ENCODE measurements at places on chromosomes 5 and 9. TPM values are rescaled to one million over a fixed set of nuclear protein-coding genes. Genes with fewer than 3 reads are reported as not detected.
A peak's percentile ranks its signal among the peaks of the same experiment; 100 is the strongest.

DNA sequence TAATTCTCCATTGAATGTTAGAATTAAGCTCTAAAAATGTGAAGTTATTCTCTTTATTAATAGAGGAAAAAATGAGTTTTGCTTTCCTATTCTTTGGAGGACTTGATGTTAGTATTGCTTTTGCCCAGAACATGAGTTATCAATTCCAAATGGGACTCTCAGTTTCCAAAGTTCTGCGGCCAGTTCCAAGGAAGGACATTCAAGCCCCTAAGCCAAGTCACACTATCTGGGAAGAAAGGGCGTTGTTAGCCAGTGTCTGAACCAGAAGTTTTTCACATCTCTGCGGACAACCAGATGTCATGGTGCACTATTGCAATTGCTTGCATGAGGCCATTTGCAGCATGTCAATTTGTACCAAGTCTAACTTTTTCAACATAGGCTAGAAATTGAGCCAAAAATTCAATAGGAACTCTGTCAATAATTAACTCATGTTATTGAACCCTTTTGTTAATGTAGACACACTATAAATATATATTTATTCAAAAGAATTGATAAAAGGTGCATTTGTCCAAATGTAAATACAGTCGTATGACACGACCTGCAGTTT is 183.3 kb upstream of the PIK3R1 start:
- no peak for DNase-seq

- DNase-seq = no peak
Observed at GRCh38 chr9:573691-574410, 267.6 kb upstream of the DMRT1 start.

GRCh38 chr5:132225165-132226032 is 2.3 kb downstream of the P4HA2 start:
- peak; percentile 95 for DNase-seq

DNA sequence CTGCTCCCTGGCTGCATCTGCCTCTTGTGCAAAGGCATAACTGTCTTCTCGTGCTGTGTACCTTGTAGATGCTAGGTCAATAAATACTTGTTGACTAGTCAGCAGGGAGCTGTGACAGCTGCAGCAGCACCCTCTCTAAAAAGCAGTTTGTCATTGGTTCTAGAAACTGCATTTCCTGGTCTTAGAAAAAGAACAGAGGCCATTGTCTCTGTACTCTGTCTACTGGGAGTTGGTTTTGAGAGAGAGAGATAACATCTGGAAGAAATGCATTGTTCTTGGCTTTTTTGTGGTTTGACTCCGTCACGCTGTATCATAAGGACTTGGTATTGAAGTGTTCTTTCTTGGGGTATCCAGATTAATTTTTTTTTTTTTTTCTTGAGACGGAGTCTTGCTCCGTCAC is 32.3 kb downstream of the SH3GLB2 start:
- DNase-seq = no peak

- no peak for DNase-seq
Observed at GRCh38 chr5:9126490-9126889, 419.4 kb downstream of the SEMA5A start.

DNA sequence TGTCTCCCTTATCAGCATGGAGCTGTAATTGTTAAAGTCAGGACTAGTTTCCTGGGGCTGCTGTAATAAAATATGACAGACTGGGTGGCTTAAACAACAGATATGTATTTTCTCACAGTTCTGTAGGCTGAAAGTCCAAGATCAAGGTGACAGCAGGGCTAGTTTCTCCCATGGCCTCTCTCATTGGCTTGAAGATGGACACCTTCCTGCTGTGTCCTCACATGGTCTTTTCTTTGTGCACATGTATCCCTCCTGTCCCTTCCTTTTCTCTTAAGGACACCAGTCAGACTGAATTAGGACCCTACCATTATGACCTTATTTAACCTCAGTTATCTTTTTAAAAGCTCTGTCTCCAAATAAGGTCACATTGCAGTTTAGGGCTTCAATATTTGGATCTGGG is 700.5 kb upstream of the MEF2C start:
- DNase-seq = no peak

DNA sequence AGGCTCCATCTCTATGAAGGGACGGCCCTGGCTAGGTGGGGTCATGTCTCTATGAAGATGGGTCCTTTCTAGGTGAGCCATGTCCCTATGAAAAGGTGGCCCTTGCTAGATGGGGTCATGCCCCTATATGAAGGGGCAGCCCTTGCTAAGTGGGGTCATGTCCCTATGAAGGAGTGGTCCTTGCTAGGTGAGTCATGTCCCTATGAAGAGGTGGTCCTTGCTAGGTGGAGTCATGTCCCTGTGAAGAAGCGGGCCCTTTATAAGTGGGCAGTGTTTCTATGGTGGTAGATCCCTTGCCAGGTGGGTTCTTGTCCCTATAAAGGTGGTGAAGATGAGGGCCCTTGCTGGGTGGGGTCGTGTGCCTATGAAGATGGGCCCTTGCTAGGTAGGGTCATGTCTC is 283.0 kb upstream of the IRX2 start:
- no peak for DNase-seq

- peak; percentile 62 for DNase-seq
Observed at GRCh38 chr5:134026521-134027287, 21.9 kb upstream of the VDAC1 start.

DNA sequence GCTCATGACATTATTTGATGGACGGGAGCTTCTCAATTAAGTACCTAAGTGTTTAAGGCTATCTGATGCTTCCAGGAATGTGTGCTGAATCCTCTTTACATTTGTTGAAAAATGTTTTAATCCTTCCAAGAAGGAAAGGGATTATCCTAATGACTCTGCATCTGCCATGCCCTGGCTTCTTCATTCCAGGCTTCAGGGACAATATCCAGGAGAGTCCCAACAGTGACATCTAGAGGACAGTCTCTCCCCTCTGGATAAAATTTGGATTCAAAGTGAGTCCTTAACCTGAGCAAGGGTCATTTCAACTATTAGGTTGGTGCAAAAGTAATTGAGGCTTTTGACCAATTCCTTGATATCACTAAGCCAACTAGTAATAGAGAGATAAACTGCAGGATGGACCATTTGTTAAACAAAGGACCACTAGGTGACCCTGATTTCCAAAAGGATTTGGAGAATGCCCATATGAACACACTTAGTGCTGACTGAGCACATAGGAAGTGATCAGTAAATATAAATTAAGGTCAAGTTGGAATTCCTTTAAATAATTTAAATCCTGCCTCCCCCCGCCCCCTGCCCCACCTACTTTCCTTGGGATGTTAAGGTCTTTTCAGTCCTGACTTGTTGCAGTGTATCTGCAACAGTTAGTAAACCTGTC is 19.1 kb downstream of the TNFSF8 start:
- DNase-seq = peak; percentile 69

DNA sequence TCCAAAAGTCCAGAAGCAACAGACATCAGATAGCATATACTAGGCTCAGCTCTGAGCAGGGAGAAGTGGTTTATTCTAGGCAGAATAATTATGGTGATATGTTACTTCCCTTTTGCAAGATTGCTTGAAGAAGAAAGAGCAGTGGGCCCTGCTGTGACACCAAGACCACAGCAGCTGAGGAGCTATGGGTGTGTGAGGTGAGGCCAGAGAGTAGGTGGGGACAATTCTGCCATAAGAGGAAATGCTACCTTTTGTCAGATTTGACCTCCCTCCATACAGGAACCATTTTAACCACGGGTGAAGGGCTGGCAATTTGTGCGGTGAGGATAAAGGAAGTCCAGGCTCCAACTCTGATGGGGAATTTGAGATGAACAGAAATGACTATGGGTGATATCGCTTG is 51.3 kb downstream of the TNFSF15 start:
- DNase-seq = no peak

- peak; percentile 29 for DNase-seq
Observed at GRCh38 chr5:140224658-140225057, 49.7 kb downstream of the CYSTM1 start.

DNA sequence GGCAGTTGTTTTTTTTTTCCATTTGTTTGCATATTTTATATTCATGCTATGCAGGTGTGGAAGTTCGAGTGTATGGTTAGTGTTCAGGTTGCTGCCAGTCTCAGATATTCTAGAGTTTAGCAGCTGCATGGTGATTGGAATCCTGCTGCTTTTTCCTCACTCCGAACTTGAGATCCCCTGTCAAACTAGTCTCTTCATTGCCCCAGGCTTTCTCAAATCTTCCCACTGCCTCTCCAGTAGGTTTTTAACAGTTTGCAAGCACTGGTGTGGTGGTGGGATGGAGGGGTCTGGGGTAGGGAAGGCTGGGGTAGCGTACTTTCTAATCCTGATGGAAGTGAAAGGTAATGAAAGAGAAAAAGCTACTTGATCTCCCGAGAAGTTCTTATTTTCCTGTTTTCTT is 112.9 kb downstream of the CHSY3 start:
- no peak for DNase-seq

GRCh38 chr5:2507611-2508010 is 243.9 kb downstream of the IRX2 start:
- DNase-seq = no peak

GRCh38 chr9:82410866-82411265 is 422.3 kb downstream of the SPATA31D1 start:
- DNase-seq = no peak

DNA sequence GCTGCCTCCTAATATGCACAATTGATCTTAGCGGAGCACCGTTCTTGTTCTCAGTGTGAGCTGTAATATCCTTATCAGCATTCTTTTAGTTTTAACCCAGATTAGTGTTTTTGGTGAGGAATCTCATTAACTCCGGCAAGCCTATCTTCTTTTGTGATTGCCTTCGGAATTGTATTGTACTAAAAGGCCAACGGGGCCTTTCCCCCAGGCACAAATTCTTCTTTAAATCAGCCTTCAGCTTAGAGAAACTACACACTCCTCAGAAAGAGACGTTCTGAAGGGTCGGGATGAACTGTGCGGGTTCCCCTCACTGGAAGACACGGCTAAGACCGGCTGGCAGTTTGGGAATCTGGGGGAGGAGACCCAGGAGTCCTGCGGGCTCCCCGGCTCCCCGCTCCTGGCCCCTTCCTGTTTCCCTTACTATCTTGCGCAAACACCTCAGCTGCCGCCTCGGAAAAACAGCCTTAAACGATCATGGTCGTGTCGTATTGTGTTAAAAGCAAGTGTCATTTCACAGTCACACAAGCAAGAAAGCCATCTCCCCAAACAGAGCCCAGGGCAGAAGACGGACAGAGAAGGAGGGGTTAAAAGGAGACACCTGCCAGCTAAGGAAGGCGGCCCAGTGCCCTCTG is 353.1 kb upstream of the IRX2 start:
- DNase-seq = no peak

- DNase-seq = peak; percentile 55
Observed at GRCh38 chr9:131366761-131367401, 27.0 kb upstream of the PRRC2B start.

GRCh38 chr5:14263113-14263512 is 120.0 kb downstream of the TRIO start:
- no peak for DNase-seq

DNA sequence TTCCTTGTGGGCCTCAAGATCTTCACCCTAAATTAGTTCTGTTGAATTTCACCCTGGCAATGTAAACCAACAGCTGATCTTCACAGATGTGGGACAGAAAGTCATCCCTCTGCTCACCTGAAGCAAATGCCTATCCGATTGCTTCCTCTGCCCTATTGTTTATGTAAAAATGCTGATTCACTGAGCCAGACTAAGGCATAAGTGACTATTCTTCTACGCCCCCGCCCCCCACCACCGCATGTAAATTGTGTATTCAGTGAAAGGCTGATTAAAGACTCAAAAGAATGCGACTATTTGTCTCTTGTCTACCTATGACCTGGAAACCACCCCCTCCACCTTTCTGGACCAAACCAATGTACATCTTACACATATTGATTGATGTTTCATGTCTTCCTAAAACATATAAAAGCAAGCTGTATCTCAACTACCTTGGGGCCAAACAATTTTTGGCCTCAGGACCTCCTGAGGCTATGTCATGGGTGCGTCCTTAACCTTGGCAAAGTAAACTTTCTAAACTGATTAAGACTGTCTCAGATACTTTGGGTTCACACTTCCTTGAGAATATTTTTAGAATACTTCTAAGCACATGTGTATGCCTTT is 129.7 kb upstream of the BOD1 start:
- DNase-seq = peak; percentile 46

DNA sequence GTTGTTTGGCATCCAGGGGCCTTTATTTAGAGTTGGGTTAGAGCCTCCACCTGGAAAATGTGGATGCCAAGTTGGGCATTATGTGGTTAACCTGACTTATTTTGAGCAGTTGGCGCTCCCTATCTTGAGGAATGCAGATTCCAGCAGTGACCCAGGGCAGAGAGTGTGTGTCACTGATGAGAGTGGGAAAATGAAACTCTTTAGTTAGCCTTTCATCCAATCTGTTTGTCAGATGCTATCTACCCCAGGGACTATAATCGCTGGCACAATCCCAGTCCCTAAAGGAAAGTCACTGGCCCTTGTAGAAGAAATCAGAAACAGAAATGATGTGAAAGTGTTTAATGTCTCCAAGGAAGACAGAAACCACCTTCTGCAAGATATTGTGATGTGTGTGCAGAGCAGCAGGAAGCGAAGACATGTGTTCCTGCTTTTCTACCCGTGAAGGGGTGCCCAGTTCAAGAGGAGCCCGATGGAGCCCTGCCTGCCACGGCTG is 10.2 kb upstream of the STING1 start:
- peak; percentile 70 for DNase-seq

- DNase-seq = peak; percentile 33
Observed at GRCh38 chr5:126920291-126920690, 110.1 kb downstream of the MARCHF3 start.

DNA sequence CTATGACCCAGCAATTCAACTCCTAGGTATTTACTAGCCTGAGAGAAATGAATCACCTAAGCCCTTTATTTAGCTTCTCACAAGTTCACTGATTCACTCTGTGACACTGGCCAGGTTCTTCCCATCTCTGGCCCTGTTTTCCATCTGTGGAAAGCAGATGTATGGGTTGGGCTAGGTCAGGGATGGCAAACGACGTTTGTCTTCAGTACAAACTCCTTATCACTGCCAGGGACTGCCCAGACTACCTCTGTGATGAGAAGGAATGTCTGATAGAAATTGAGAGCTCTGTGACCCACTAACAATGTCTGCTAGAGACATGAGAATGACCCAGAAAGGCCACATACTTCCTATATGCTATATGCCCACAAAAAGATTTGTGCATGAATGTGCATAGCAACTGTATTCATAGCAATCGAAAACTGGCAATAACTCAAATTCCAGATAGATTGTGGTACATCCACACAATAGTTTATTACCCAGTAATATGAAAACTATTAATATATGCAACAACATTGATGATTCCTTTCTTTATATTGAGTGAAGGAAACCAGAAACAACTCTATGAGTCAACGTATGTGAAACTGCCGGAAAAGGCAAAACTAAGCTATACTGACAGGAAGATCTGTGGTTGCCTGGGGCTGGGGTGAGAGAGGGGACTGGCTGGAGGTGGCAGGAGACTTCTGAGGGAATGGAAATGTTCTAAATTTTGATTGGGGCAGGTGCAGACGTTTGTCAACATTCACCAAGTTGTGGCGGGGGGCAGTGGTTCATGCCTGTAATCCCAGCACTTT is 32.0 kb upstream of the ADAM19 start:
- peak; percentile 87 for DNase-seq

GRCh38 chr9:105270711-105271110 is 26.3 kb downstream of the SLC44A1 start:
- DNase-seq = no peak

Gene SLC36A3
- not detected for total RNA-seq

Gene C9orf152
- not detected for total RNA-seq

Gene IFNA2
- total RNA-seq = not detected

Gene CDC25C
- total RNA-seq = 5.9 TPM

Gene ZNF367
- 9.3 TPM for total RNA-seq

Gene GNA14
- total RNA-seq = not detected

Gene TMEM252
- total RNA-seq = not detected

Gene LIX1
- not detected for total RNA-seq

Gene BHMT
- total RNA-seq = not detected

Gene F2RL1
- total RNA-seq = 2.7 TPM

Gene ZNF608
- total RNA-seq = 2.1 TPM

Gene CCNI2
- total RNA-seq = not detected

Gene AGGF1
- total RNA-seq = 22.4 TPM

Gene FLT4
- total RNA-seq = 0.76 TPM

Gene MEIKIN
- not detected for total RNA-seq

Measured in GM23248 (cell line).